Stimulated activated CD8-positive, alpha-beta memory T cell treated with anti-CD3 and anti-CD28 coated beads, Interleukin-15, amount 100 ng/mL, for 24 hours (primary cell): ENCODE measurements at places on chromosomes 2 and 18.

- DNase-seq, result no peak
Observed at GRCh38 chr2:146527166-146527565, 1317.7 kb upstream of the ACVR2A start.

DNA sequence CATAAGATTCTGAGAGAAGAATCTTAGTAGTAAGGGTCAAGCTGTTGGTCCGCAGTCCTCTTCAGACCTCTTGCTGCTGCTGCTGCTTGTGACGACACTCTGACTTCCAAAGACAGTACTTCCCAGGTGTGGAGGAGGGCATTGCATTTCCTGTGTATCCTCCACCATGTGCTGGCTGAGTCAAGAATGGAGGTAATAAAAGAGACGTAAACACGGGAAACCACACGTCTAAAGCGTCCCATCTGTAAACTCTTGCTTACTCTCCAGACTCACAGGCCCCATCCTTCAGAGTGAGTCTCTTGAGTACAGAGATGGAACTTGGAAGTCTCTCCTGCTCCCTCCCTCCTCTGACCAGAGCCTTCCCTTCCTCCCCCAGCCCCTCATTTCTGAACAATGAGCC is 25.6 kb downstream of the KLHL29 start:
- DNase-seq, result no peak

DNA sequence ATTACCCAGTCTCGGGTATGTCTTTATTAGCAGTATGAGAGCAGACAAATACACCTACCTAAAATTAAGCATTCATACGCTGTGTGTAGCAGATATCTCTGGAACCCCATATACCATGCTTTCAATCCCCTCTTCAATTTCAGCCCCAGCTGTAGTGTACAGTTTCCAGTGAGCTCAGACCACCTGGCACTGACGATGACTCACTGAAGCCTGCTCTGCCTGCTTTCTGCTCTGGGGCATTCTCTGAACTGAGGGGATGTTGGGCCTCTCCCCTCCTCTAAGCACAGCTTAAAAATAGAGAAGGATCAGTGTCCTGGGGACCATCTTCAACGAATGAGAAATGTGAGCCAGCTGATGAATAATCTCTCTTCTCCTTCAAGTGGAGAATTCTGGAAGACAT is 8.7 kb upstream of the CCL20 start:
- no peak for DNase-seq

DNA sequence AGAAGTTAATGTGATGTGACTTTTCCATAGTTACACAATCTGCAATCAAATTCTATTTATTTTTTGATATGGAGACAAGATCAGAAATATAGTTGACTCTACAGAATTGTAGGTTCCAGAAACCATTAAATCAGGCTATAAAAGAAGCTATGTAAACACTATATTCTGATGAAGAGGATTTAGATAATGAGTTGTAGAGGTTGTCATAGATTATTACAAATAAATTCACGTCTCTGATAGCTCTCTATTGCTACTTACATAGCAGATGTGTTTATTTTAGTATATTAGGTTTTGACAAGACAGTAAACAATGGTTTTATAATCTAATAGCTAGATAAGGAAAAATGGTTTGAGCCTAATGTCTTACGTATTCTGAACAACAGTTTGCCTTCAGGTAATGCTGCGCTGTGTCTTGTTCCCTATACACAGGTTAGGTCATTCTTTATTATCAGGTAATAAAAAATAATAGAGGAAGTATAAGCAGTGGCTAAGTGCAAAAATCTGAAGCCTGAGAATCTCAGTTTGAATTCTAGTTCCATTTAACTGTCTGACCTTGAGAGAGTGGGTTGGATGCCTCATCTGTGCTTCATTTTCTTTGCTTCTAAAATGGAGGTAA is 93.4 kb downstream of the PPP1R1C start:
- no peak for DNase-seq

DNA sequence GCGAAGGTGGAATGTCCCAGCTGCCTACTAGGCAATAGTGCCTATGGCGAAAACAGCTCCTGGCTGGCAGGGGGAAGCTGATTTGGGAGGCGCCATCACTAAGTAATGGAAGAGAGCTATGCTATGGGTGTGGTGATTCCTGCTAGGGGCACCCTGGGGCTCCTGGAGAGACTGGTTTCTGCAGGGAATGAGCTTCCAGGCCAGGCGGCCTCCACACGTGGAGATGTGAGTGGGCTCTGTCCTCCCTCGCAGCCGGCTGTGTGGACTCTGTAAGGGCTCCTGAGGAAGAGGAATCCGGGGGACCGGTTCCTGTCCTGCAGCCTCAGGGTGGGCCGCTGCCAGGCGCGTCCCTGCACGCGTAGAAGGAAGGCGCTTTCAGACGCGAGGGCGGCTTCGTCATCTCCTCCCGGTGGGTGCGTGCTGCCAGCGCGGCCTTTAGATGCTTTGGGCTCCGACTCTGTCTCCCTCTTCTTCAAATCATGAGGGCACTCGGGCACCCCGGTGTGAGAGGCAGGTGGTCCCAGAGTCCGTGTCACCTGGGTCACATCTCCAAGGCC is 55.5 kb upstream of the ANKRD62 start:
- DNase-seq, result no peak

- no peak for DNase-seq
Observed at GRCh38 chr2:221503965-221504364, 68.1 kb downstream of the EPHA4 start.

DNA sequence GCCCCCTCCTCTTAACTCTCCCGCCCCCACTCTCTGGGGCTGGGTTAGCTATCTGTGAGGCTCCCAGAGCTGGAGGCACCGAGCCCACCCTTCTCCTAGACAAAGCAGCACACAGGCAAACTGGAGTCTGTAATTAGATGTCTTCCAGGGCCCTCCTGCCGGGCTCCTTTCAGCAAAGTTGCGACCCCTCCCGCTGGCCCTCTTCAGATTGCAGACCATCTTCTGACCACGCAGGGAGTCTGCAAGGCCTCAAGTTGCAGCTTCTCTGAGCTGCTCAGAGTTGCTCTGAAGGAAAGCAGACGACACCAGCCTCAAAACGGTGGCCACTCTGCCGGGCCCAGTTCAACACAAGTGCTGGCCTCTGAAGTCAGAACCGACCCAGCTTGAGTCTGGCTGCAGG is 228.4 kb upstream of the COPS8 start:
- no peak for DNase-seq

DNA sequence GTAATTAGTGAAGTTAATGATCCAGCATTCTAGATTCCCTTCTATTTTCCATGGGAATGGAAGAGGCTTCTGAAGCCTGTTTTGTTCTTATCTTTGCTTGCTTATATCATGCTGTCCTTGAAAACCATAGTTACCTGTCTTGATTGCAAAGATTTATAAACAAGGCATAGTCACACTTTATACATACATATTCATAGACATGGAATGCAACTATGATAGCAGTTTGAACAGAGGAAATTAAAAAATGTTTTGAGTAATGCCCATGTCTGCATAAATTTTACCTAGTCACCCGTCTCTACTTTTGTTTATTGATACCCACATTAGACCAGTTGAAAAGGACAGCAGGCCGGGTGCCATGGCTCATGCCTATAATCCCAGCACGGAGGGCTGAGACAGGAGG is 289.0 kb downstream of the PTPRM start:
- no peak for DNase-seq

GRCh38 chr2:159151198-159152127 is 135.0 kb downstream of the WDSUB1 start:
- DNase-seq, result no peak

GRCh38 chr18:13424363-13424762 is 205.8 kb downstream of the LDLRAD4 start:
- DNase-seq, result no peak

DNA sequence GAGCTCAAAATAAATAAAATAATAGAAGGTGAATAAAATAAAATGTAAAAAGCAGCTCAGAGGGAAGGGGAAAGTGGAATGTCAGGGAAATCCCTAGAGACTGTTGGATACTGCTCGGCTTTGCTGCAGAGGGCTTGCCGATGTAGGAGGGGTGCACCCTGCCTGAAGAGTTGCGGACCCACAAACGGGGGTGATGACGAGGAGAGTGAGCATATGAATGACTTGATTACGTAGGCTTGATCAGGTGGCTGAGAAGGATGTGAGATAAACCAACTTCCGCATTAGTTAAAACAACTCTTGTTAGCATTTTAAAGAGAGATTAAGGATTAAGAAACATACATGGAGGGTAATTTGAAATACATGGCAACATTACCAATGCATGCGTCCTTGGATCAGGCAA is 21.0 kb upstream of the TMEM237 start:
- DNase-seq, result no peak

GRCh38 chr2:59770651-59771050 is 782.8 kb downstream of the BCL11A start:
- no peak for DNase-seq
